ENCODE measurements at places on chromosomes 7 and 10.
A peak's percentile ranks its signal among the peaks of the same experiment; 100 is the strongest.

- DNase-seq: no peak
Observed at GRCh38 chr7:44259547-44260457, 59.0 kb downstream of the YKT6 start.

DNA sequence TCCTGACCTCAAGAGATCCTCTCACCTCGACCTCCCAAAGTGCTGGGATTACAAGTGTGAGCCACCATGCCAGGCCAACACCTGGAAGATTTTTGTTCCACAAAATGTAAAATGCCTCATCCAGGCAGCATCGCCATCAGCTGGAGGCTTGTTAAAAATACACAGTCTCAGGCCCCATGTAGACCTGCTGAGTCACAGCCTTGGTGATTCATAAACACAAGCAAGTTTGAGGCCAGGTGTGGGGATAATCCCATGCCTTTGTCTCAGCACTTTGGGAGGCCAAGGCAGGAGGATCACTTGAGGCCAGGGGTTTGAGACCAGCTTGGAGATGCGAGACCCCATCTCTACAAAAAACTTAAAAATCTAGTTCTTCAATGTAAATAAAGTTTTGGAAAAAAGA, 49.1 kb upstream of the FOXK1 start:
- no peak for DNase-seq

DNA sequence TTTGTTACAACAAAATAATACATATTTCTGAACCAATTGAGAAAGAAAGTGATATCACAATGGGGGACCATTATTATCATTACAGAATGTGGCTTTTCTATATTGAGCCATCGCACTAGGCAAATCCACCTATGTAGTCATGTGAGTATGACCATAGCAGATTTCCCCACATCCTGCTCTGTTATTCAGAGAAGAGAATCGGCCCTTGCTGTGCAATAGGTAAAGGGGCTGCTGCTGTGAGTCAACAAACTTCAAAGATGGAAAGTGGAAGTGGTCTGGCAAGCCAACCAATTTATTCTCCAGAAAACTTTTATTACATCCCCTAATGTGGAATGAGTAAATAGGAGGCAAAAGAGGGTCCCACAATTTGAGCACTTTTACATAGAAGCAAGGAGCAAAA, 573.4 kb downstream of the ETV1 start:
- no peak for DNase-seq

DNA sequence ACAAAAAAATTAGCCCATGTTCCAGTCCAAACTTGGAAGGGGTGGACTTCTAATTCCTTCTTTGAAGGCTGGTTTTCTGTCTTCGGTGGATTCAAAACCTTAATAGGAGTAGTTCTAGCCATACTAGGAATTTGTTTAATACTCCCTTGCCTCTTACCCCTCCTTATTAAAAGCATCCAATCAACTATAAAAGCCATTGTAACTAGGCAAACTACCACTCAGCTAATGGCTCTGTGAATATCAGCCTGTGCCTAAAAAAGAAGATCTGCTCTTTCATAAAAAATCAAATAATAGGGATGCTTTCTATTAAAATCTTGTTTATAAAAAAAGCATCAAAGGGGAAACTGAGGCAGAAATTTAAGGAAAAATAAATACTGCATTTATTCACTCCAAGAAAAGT, 4.1 kb upstream of the ADCK2 start:
- no peak for DNase-seq

GRCh38 chr7:118642396-118642795, 417.9 kb downstream of the ANKRD7 start:
- no peak for DNase-seq

DNA sequence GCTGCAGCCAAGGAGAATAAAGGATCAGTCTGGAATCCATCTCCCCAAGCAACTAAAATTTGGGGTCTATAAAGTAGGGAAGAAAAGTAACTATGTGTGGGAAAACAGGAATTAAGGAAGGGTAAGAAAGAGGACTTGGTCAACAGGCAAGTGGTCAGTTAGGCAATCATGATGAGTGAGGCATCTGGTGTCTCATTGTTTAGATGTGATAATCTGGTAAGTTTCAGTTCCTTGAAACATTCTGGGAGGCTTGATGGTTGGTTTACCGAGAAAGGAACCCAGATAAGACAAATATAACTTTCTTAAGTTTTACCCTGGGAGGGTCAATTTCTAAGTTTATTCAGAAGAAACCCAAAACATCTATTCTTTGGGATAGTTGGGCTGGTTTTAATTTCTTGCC, 22.3 kb downstream of the HYAL4 start:
- no peak for DNase-seq

DNA sequence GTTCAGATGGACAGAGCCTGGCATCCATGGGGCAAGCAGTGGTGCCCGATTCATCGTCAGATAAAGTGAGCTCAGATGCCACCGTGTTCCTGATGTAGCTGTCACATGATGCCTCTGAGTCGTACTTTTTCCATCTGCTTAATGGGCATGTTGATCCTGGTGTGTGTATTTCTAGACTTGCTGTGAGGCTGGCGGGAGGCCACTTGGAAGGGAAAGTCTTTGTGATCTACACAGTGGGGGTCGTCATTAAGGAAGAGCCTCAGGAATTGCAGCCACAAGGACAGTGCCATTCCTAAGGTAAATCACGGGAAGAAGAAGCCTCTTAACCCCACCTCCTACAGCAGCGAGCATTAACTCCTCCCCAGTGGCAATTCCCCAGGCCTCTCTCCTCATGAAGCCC, 63.0 kb downstream of the RGS10 start:
- DNase-seq: no peak

DNA sequence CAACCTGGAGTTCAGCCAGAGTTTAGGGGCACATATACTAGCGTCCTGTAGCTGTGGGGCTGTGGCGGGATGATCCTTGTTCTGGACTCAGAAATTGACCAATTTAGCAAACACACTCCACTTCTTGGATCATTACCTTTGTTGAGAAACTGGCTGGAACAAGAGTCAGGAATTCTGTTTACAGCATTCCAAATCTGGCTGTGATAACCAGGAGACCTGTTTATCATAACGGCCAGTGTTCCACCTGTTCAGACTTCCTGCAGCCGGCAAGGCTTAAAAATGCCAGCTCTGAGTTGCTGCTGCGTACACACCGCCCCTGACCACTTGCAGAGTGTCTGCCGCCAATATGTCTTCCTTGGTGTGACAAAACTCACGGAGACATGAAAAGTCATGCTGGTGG, 64.8 kb downstream of the ARMC3 start:
- no peak for DNase-seq

- no peak for DNase-seq
Observed at GRCh38 chr7:36192053-36192824, 39.2 kb downstream of the EEPD1 start.

- DNase-seq: no peak
Observed at GRCh38 chr7:139718859-139719258, 58.9 kb downstream of the HIPK2 start.

DNA sequence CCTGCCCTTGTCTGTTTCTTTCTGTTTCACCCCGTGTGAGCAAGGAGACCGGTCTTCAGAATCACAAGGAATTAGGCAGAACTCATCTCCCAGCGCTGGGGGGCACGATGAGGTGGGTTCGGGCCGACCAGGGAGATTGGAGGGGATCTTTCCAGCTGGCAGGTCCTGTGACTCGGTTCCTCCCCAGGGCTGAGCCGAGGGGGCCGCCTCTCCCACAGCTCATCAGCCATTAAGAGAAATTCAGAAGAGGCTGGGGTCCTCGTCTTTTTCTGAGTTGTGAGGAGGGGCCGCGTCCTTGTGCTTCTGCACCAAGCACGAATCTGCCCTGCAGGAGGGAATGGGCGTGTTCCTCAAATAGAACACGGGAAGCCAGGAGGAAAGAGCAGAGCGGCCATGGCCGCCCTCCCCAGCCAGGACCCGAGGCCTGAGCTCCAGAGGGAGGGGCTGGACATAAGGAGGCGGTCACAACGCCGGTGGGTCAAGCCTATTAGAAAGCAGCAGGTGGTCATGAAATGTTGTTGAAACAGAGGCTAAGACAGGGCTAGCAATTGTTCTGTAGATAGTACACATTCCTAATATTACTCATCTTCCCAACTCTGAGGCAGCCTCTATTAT, 125.3 kb downstream of the ADARB2 start:
- DNase-seq: no peak

DNA sequence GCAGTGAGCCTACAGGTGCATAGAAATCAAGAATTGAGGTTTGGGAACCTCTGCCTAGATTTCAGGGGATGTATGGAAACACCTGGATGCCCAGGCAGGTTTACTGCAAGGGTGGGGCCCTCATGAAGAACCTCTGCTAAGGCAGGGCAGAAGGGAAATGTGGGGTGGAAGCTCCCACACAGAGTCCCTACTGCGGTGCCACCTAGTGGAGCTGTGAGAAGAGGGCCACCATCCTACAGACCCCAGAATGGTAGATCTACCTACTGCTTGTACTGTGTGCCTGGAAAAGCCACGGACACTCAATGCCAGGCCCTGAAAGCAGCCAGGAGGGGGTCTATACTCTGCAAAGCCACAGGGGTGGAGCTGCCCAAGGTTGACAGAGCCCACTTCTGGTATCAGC, 533.5 kb downstream of the GPAM start:
- DNase-seq: no peak

DNA sequence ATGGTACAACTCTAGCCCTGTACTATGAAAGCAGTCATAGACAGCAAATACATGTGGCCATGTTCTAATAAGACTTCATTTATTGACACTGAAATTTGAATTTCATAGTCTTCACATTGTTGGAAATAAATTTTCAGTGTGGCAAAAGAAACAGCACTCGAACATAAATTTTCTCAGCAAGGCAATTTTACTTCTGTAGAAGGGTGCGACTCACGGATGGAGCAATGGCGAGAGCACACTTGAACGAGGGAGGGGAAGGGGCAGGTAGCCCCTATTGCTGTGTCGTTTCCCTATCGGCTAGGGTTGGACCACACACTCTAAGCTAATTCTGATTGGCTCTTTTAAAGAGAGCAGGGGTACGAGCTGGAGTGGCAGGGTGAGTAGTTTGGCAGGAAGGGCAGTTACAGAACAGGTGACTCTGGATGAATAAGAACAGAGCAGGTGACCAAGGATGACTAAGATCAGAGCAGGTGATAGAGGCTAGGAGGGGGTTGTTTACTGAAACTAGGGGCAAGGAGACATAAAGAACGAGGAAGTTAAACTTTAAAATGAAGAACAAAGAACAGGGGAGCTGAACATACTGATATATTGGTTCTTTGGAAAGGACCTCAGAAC, 52.0 kb downstream of the LRRC4 start:
- no peak for DNase-seq

DNA sequence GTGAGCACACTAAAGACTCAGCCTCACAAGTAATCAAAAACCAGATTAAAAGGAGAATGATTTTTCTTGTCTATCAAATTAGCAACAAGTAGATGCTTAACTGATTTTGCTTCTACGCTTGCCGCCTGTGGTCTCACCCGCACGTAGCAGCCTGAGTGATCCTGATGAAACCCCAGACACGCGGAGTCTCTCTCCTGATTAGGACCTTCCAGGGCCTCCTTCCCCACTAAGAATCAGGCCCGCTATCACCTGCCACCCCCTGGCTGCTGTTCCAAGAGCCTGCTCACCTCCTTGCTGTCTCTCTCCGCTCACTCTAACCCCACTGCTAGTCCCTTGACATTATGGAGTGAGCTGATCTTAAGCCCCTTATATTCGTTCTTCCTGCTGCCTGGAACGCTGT, 325.9 kb upstream of the NRP1 start:
- DNase-seq: no peak

DNA sequence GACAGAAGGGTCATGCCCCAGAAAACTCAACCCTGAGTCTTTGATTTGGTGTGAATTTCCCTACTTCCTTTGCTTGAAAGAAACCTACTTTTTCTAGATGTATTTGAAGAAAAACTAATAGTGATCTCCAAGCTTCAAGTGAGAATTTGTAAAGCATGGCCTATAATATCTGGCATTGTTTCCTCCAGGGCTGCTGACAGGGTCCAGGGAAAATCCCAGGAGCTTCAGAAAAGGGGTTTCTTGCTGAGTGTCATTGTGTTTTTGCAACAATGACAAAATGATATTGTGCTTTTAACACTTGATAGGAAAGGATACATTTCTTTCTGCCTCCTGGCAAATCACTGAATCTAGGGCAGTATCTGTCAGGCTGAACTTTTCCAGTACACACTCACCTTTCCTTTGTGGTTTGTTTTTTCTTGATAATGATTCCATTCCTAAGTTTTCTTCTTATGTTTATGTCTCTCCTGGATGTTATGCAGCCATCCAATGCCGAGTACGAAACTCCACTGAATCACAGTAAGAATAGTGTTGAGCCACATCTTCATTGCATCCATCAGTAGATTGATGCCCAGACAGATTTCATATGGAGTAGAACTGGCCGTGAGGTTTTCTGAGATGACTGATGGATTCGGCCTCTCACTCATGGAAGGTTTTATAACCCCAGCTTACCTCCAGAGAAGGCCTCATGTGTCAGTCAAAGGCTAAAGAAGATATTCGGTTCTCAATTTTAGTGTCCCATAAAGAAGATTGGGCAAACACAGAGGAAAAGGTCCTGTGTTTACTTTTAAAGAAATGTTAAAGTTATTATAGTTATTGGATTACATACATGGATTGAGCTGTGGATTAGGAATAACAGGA, 76.9 kb upstream of the STEAP1B start:
- DNase-seq: no peak

- DNase-seq: no peak
Observed at GRCh38 chr10:132451506-132452215, 54.7 kb downstream of the PWWP2B start.

DNA sequence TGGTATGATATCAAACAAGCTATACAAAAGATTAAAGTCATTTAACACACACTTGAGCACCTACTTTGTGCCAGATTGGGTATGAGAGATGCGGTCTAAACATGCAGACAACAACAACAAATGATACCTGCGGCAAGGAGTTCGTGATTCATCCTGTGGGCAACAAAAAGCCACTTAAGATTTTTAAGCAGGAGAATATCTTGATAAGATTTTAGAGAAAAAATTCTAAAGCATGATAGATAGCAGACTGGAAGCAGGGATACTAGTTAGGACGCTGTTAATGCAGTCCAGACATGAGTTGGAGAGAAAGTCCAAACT, 1.6 kb upstream of the KBTBD2 start:
- peak; percentile 29 for DNase-seq

GRCh38 chr10:95201736-95202135, 7.7 kb downstream of the ACSM6 start:
- DNase-seq: no peak

DNA sequence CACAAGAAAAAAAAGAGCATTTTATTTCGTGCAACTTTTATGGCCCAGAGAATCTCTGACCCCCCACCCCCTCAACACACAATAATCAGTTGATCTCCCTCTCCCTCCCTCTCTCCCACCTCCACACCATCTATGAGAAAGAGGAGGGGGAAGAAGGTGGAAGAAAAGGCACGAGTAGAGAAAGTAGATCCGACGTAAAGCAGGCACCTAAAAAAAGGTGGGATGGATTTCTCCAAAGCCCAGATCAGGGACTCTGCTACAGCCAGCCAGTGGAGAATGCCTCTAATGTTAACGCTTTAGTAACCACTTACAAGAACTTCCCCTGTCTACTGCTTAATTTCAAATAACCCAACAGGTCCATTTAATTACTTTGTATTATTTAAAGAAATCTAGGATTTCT, 24.4 kb downstream of the KMT2C start:
- no peak for DNase-seq

- no peak for DNase-seq
Observed at GRCh38 chr10:132697578-132698200, 88.3 kb downstream of the NKX6-2 start.

GRCh38 chr10:124743191-124744101, 732 bp downstream of the FAM53B start:
- DNase-seq: no peak

GRCh38 chr7:95398155-95398940, 2.2 kb upstream of the PON3 start:
- no peak for DNase-seq

GRCh38 chr10:123009105-123009820, 457 bp downstream of the ACADSB start:
- no peak for DNase-seq

- no peak for DNase-seq
Observed at GRCh38 chr10:59995862-59996261, 89.5 kb upstream of the CCDC6 start.
